ENCODE measurements at places on chromosomes 4 and X.

DNA sequence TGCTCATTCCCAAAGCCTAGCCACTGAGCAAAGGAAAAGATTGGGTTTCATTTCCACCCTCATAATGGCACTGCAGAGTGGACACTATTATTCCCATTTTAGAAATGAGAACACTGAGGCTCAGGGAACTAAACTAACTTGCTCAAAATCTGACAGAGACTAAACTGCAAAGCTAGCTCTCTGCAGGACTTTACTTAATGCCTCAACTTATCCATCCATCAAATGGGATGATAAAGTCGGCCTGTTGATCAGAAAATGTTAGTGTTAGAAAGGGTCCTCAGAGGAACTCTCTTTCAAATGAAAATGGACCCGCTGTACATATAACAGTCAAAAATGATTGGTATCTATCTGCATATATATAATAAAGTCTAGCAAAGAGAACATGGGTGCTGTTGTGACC, 186.8 kb downstream of the QDPR start:
- no peak for DNase-seq

DNA sequence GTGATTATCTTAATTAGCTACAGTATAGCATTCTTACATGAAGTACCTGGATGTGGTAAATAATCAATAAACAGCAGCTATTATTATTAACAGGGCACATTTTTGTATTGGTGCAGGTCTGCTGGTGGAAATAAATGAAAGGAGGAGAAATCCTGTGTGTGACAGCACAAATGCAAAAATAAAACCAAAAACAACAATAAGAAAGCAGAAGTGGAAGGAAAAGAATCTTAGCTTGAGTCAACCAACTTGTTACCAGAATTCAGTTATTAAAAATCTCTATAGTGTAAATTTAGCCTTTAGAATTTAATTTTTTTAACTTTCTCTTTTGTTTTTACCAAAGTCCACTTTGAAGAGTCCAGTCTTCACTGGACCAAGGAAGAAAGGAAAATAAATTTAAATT, 63.1 kb upstream of the LSM6 start:
- no peak for DNase-seq

DNA sequence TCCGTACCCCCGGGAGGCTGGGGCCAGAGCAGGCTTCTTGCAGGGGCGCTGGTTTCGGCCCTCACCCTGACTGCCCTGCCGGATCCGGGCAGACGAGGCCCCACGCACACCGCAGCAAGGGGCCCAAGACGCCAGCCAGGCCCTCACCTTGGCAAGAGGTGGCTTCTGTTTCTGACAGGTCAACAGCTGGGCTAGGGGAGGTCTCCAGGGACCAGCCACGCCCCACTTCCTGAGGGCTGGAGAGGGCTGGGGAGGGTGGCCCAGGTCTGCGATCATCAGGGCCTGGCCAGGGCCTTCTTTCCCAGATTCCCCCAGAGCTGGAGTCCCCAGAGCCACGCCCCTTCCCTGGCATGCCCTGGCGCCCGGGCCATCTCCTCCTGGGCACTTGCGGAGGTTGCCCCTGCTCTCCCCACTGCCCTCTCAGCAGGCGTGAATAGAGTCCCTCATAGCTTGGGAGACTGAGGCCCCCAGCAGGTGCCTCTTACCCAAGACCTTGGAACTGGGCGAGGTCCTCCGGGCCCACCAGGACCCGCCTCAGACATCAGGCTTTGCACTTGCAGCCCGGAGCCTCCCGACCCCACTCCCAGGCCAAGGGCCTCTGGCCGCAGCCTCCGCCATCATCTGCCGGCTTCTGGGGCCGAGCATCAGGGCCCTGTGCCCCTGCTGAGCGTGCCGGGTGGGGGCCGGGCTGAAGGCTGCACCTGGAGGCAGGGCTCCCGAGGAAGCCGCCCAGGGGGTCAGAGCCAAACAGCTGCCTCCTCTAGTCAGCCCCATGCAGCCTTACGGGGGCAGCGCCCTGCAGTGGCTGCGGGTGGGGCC, 6.3 kb upstream of the FGFR3 start:
- DNase-seq, result no peak

DNA sequence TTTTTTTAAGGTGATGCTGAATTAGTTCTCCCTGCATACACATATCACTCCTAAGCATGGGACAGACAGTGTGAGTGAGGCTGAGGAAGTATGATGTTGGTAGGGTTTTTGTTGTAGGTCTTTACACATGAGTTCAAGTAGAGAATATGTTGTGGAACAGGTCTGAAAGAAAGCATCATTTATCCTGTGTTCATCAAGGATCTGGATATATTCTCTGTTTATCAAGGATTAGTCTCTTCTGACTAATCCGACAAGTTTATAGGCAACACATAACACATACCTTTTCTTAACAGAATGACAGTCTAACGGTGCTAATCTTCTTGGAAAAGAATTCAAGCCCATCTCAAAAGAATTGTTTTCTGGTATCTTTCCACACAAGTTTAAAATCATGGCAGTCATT, 10.5 kb downstream of the SLIT2 start:
- DNase-seq, result no peak

DNA sequence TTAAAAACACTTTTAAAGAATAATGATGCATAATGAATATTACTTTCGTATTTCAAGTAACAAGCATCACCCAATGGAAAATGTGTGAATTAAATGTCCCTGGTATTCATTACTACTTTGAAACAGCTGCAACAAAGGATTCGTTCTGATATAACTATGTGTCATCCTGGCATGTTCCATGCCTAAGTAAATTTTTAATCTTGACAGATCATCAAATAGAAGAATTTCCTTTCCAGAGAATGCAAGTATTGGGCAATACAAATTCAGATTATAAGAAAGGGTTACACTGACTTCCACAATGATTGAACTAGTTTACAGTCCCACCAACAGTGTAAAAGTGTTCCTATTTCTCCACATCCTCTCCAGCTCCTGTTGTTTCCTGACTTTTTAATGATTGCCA, 105.3 kb downstream of the SPCS3 start:
- DNase-seq, result peak; percentile 77

GRCh38 chr4:58163156-58163555, 1053.0 kb upstream of the IGFBP7 start:
- DNase-seq, result no peak

GRCh38 chrX:24259544-24260240, 54.2 kb downstream of the SUPT20HL2 start:
- DNase-seq, result no peak

- DNase-seq, result no peak
Measured at GRCh38 chr4:100302061-100303026, 112.1 kb upstream of the DDIT4L start.

DNA sequence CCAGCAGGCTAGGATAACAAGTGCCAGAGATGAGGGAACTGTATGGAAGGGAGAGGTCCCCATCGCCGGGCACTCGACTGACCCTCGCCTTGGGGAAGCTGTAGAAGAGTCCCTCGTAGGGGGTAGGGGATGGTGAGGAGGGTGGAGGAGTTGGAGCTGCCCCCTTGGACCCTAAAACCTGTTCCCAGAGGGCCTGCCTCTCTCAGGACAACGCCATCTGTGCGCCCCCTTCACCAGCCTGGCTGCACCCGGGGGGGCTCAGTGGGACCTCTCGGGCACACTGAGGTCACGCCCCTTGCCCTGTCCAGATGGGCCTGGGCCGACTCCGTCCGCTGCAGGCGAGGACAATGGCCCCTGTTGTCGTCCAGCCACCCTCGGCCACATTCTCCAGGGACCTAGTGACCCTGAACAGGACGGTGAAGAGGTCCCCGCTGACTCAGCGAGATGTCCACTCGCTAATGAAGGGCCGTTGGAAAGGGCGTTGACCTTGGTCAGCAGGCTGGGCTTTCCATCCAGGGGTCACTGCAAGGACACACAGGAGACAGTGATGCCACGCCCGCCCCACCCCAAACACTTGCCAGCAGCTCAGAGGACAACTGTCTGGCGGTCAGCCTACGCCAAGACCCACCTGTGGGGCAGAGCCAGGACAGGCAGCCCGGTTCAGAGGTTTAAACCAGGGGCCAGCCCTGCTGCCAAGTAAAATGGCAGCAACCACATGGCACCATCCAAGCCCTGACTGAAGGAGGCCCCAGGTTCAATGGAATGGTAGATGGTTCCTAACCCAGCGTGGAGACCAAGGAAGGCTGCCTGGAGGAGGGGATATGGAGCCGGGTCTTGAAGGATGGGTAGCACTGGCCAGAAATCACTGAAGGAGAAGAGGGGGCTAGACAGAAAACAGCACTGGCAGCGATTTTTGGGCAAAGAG, 51.2 kb downstream of the HMX1 start:
- no peak for DNase-seq

DNA sequence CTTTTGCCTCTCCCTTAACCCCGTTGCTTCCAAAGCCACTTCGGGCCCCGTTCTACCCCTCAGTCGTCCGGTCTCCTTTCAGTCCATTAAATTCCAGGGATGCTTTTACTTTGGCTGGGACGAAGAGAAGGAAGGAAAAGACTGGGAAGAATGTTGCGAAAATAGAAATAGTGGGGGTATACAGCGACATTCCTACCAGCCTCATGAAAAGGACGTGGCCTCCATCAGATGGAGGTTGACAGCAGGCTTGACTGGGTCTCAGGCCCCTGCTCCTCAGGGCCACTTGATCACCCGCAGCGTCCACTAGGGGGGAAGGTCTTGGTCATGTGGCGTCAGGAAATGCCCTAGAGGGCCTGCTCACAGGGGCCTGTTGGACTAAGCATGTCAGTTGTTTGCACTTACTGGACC, 657 bp upstream of the ANKRD50 start:
- peak; percentile 43 for DNase-seq

DNA sequence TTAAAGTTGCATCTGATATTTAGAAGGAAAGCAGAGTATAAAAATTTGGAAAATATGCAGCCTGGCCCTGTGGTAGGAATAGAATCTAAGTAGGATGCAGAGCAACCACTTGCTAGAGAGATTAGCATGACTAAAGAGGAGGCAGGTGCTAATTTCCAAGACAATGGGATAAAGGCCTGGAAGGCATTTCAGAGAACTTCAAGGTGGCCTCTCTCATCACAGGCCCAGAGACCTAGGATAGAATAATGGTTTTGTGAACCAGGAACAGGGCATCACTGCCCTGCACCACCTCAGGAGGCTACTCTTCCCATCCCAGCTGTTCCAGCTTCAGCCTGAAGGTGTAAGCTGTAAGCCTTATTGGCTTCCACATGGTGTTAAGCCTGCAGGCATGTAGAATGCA, 621.7 kb upstream of the HS3ST1 start:
- no peak for DNase-seq

DNA sequence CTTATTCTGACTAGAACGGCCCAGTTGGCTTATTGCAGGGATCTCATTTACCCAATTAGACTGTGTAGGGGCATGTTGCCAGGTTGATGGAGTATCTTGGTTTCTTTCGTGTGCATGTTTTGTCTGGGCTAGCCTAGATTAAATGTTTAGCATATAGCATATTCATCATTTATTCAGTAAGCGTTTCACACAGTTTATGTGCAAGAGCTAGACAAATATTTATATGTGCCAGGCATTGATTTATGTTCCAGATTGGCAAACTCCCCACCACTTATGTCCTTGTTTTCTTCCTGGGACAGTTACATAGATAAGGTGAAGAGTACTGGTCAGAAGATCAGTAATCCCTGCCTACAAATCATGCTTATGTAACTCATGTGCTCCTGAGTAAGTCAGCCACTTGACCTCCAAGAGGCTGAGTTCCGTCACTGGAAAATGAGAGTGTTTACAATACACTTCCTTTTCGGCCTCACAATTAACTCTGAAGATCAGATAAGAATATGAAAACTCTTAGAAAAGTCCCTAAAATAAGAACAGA, 57.2 kb downstream of the RUFY3 start:
- no peak for DNase-seq

All from epithelial cell of proximal tubule (primary cell).